ENCODE measurements at places on chromosomes 12 and 14. TPM values are rescaled to one million over a fixed set of nuclear protein-coding genes. Genes with fewer than 3 reads are reported as not detected.

GRCh38 chr12:55743406-55744339 lies 751 bp downstream of the GDF11 start:
- DNase-seq: peak; percentile 66

DNA sequence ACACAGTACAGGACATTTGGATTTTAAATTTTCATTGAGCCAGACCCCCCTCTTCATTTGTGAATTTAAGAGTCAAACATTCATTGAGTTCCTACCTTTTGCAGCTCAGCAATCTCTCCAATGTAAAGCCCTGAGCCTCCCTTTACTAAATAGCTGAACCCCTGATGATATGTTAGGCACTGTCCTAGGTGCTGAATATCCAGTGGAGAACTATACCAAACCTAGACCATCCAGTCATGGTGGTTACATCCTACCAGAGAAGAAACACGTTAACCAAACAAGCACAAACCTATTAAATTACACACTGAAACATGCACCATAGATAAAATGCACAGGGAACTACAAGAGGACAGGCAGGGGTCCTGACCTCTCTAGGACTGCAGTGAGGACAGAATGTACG lies 1585.3 kb upstream of the TMEM132C start:
- DNase-seq: no peak

DNA sequence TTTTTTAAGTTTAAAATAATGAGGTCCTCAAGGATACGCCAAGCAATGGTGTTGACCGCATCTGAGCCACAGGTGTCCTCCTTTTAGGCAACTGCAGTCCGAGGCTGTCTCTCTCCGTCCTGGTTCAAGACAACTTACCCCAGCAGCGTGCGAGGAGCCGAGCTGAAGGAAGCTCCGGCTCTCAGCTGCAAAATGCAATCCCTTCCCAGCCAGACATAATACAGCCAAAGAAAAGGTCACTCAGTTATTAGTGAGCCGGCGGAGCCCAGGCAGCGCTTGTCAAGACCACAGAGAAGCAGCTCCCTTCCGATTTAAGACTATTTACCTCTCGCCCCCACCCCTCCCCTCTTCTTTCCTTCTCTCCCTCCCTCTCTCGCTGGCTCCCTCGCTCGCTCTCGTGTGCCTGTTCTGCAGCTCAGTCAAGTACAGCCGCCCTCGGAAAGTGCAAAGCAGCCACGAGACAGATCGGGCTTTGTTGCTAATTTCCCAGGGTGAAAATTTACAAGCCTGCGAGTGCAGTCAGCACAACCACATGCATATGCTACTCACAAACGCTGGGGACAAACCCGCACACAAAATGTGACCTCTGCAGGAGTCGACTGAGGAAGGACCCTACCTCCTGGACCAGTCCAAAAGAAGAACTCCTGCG lies 363 bp upstream of the LMO3 start:
- peak; percentile 81 for DNase-seq

- no peak for DNase-seq
These were observed 6.5 kb downstream of the SETD1B start for GRCh38 chr12:121810234-121810817.

GRCh38 chr14:64598404-64598803 lies 48.6 kb downstream of the PPP1R36 start:
- DNase-seq: no peak

- DNase-seq: no peak
These were observed 398.8 kb downstream of the FOXG1 start for GRCh38 chr14:29165431-29165830.

DNA sequence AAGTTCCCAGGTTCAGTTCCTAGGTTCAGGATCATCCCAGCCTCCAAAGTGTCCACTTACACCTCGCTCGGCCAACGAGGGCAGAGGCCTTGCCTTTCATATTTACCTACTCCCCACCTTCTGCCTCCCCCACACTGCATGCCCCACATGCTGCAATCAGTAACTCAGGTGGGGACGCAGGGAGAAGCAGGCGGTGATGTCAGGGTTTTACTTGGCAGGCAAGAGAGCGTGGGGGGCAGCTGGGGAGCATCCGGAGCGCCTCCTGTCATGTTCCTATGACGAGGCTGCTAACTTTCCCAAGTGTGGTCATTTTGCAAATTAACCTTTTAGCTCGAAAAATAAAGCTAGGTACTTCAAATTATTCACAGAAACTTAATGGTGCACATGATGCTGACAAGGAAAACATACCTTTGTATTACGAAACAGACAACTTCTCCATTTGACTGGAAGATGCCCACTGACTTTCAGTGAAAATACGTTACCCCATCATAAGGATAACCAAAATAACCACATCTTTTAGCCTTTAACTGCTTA lies 53.8 kb downstream of the SETD3 start:
- DNase-seq: no peak

- DNase-seq: no peak
These were observed 229.4 kb downstream of the CNTN1 start for GRCh38 chr12:40921563-40922163.

GRCh38 chr12:66030217-66030781 lies 100.3 kb downstream of the LLPH start:
- DNase-seq: no peak

GRCh38 chr12:2283916-2284315 lies 231.1 kb downstream of the CACNA1C start:
- DNase-seq: peak; percentile 70

DNA sequence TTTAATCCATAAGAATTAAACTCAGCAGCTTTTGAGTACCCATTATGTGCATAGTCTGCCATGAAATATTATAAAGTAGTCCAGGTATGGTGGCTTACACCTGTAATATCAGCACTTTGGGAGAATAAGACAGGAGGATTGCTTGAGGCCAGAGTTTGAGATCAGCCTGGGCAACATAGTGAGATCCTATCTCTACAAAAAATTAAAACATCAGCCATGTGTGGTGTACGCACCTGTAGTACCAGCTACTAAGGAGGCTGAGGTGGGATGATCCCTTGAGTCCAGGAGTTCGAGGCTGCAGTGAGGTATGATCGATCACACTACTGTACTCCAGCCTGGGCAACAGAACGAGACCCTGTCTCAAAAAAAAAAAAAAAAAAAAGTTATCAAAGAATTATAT lies 15.3 kb downstream of the MARK3 start:
- DNase-seq: no peak

- DNase-seq: no peak
These were observed 2.8 kb downstream of the IRF2BPL start for GRCh38 chr14:77025744-77026165.

DNA sequence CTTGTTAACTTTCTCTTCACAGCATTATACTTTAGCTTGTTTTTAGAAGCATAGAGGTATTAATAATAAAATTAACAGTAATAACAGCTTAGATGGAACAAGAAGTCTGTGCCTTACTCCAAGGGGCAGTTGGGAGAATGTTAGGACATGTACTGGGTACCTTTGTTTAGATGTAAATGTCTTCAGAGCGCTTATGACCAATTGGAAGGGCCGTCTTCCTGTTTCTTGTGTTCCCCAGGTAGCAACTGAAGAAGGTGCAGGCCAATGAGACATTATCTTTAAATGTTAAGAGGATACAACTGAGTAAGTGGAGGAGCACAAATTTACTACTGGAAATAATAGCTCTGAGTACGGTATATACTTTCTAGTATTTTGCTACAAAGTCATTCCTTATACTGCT lies 180.9 kb upstream of the SYT1 start:
- no peak for DNase-seq

- DNase-seq: no peak
These were observed 411.9 kb downstream of the NELL2 start for GRCh38 chr12:44464180-44464579.

- DNase-seq: peak; percentile 92
These were observed 52.0 kb upstream of the ITPR2 start for GRCh38 chr12:26884765-26885576.

GRCh38 chr14:24297190-24297964 lies 2.2 kb downstream of the DHRS1 start:
- peak; percentile 38 for DNase-seq

- no peak for DNase-seq
These were observed 64.7 kb downstream of the GPR65 start for GRCh38 chr14:88069677-88070076.

DNA sequence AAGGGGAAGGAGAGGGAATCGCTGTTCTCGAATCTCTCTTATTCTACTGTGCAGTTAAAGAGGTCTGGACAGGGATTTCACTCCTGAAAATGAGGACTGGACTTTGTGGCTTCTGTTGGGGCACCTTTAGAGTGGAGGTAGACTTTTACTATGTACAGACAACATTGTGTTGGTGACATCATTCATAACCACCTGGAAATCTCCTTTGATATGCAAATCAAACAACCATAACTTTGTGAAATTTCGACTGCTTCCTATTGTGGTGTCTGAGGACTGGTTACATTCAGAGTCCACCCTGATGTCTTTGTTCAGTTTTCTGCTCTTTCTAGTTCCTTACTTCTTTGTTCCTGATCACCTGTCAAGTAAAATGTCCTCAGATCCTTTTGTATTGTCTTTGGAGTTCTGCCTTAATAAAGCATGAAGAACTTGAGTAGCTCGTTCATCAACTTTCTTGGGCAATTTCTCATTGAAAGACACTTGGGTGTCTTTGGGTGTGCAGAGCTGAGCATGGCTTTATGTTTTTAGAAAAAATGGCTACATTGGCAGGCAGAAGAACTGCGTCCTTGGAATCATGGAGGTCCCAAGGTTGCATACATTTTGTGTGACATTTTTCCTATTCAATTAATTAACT lies 29.8 kb downstream of the LRRK2 start:
- DNase-seq: no peak

- peak; percentile 98 for DNase-seq
These were observed 625 bp upstream of the ARHGAP5 start for GRCh38 chr14:32076278-32077080.

- DNase-seq: peak; percentile 40
These were observed 51.8 kb downstream of the FOXN3 start for GRCh38 chr14:89365061-89365801.

GRCh38 chr12:131366261-131366871 lies 344.5 kb upstream of the SFSWAP start:
- DNase-seq: no peak

- no peak for DNase-seq
These were observed 862 bp upstream of the HOTAIR start for GRCh38 chr12:53975479-53976152.

- no peak for DNase-seq
These were observed 293.4 kb downstream of the NPAS3 start for GRCh38 chr14:33232031-33232430.

Gene NABP2
- total RNA-seq: 10.8 TPM

Gene MSI1
- total RNA-seq: 0.96 TPM

Gene A2ML1
- 21.2 TPM for total RNA-seq

Gene WDR89
- total RNA-seq: 22.9 TPM

Gene COQ10A
- total RNA-seq: 4.6 TPM

Gene KRT5
- total RNA-seq: 446 TPM

Gene MLF2
- 36.6 TPM for total RNA-seq

Gene PZP
- 2.6 TPM for total RNA-seq

Gene TMED8
- total RNA-seq: 7.9 TPM

Gene IL22
- total RNA-seq: 16.4 TPM

Gene MANSC1
- 1.2 TPM for total RNA-seq

Gene PTGER2
- 2.9 TPM for total RNA-seq

Gene FRS2
- total RNA-seq: 84.0 TPM

Gene PAH
- total RNA-seq: 2.2 TPM

Gene ZDHHC22
- 0.24 TPM for total RNA-seq
